ENCODE measurements at places on chromosomes 5 and 9.
A peak's percentile ranks its signal among the peaks of the same experiment; 100 is the strongest.

DNA sequence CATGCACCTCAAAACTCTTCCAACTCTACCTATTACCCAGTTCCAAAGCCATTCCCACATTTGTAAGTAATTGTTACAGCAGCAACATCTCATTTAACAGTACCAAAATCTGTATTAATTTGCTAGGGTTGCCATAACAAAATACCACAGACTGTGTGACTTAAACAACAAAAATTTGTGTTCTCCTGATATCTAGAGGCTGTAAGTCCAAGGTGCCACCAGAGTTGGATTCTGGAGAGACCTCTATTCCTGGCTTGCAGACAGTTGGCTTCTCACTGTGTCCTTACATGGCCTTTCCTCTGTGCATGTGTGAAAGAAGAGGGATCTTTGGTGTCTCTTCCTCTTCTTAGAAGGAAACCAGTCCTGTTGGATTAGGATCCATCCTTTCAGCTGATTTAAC lies 203.8 kb upstream of the PIK3R1 start:
- DNase-seq: no peak

GRCh38 chr9:110846215-110846614 lies 177.6 kb downstream of the MUSK start:
- no peak for DNase-seq

DNA sequence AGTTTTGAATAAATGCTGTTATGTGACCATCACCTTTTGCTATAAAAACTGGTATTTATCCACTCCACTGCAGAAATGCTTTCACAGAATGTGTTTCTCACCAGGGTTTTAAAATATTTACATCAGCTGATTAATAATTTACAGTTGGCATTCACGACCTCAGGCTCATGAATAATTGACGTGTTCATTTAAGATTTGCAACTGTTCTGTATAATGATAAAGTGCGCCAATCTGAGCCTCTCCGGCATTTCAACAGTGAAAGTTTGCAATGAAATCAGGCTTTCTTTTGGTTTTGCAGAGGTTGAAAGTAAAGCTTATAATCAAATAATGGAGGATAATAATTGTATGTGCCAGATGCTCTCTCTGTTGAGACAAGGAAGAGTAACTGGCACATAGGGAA lies 434.9 kb downstream of the ICE1 start:
- no peak for DNase-seq

- no peak for DNase-seq
These were observed 914.3 kb upstream of the C9orf72 start for GRCh38 chr9:28487561-28487960.

DNA sequence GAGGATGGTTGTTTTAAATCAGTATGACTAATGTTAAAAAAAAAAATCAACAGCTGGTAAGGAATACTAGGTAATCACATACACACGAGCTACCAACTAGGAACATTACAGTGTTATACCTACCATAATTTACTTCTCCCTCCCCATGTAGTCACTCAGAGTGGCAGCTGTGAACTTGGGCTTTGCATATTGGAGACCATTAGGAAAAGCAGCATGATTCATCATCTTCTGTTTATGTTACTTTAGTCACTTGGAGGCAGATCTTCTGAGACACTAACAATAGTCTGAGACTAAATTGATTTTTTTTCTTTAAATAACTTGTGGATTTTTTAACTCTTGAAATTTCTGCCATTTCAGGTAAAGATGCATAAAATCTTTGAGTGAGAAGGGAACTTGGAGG lies 141.5 kb upstream of the NR4A3 start:
- no peak for DNase-seq

DNA sequence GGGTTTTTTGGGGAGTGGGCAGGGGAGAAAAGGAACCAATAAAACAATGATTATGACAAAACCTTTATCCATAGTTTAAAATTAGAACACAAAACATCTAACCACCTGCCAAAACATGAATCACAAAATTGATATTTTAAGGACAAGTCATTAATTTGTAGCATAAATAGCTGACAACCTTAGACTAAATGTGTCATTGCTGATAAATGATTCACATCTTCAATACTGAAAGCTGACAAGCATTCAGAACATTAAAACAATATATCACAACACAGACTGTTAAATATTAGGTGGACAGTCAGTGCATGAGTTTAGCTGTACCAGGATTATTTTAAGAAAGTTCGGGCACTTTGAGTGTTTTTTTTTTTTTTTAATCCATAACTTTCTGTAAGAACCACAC lies 71.5 kb downstream of the NR3C1 start:
- DNase-seq: no peak

- DNase-seq: no peak
These were observed 126.8 kb downstream of the EHMT1 start for GRCh38 chr9:137745541-137745991.

DNA sequence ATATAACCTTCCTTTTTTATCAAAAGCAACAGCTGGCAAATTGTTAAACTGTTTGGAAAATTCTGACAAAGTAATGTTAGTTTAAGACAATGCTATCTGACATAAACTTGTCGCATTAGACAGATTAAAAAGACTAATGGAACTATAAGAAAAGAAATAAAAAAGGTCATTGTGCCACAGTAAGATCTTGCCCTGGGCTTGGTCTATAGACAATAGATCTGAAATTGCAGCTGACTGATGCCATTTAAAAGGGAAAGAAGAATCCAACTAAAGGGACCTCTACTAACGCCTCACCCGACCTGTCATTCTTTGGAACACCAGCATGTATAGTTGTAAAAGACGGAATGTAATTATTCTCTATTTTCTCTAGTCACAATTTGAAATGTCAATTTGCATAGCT lies 644.4 kb upstream of the GRAMD2B start:
- no peak for DNase-seq

GRCh38 chr9:129619787-129620668 lies 873 bp downstream of the C9orf50 start:
- DNase-seq: no peak

- DNase-seq: no peak
These were observed 137.5 kb downstream of the CPLANE1 start for GRCh38 chr5:37111426-37112382.

- DNase-seq: peak; percentile 28
These were observed 33.6 kb downstream of the PRRT1B start for GRCh38 chr9:131578731-131579504.

DNA sequence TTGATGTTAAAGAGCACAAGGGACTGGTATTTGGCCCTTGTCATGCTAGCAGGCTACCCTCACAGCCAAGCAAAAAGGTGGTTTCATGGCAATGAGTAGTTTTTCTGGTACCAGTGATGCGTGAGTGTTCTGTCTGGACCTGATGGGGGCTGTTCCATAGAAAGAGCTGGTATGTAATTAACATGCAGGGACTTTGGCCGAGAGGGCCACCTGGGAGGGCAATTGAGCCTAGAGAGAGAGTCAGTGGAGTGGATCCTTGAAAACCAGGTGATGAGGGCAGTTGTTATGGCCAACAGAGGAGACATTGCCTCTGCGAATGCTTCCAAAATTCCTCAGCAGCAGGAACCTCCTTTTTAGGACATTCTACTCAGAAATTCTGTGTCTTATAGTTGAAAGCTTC lies 383.3 kb downstream of the PSAT1 start:
- DNase-seq: no peak

- DNase-seq: no peak
These were observed 154.5 kb downstream of the NR3C1 start for GRCh38 chr5:143248822-143249579.

- DNase-seq: no peak
These were observed 449.3 kb upstream of the KLF4 start for GRCh38 chr9:107938801-107939386.

GRCh38 chr9:98807070-98807813 lies at the start of gene GALNT12:
Gene GALNT12 (plus strand): TSS chr9:98807670. CDS start chr9:98807699, 29 bp downstream.
- DNase-seq: no peak

GRCh38 chr9:114688909-114689610 lies 7.1 kb upstream of the TEX48 start:
- DNase-seq: no peak

GRCh38 chr9:12065686-12066085 lies 627.5 kb upstream of the TYRP1 start:
- no peak for DNase-seq

DNA sequence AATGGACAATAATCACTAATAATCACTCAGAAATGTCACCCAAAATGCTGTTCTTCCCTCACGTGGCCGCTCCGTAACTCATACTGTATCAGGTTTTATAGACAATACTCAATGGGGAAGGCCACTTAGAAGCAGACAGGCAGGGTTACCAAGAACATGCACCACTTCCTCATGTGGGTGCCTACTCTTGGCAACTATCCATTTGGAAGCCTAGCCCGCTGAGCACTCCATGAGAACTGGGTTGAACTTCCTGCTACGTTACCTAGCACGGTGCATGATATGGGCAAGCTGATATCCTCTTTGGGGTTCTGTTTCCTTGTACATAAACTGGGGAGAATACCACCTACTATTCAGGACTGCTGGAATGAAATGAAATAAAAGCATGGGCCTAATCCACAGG lies 14.3 kb downstream of the DAP start:
- DNase-seq: no peak

GRCh38 chr9:82923912-82924605 lies 138.9 kb downstream of the RASEF start:
- no peak for DNase-seq

DNA sequence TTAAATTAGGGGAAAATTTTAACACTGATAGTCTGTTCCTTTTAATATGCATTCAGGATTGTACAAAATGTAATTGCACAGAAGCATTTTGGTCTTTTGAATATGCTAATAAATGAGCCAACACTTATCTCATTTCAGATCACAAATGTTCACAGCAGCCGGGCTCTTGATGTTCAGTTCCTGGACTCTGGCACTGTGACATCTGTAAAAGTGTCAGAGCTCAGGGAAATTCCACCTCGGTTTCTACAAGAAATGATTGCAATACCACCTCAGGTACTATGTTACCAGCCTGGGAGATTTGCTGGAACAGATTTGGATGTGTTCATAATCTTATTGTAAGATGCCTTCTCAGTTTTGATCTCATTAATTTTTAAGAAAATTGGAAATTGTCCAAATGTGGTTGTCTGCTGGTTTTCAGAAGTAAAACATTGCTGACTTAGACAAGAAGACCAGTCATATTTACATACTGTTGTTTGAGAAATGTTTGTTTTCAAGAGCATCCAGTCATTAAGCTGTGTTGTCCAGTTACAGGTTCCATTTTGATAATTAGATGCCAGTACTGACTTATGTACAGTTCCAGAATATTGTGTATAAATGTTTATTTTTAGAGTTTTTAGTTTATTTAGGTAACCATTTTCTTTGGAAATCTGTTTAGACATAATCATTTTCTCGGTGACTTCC lies 23.0 kb upstream of the TMOD1 start:
- no peak for DNase-seq

DNA sequence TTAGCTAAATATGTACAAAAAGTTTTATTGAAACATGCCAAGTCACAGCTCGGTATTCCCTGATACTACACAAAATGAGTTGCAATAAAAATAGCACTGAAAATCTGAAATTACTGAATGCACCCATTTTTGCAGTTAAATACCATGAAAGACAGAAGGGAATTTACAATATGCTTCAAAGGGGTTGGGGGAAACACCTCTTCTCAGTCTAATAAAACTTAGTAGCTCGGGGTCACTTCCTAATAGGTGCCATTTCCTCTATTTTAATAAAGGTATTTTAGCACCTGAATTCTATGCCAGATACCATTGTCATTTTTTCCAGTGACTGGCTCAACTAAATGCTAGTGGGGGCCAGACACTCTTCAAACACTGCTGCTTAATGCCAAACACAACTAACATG lies 204.1 kb upstream of the MEF2C start:
- DNase-seq: no peak

GRCh38 chr5:33008751-33009418 lies 297.8 kb downstream of the NPR3 start:
- DNase-seq: no peak

GRCh38 chr5:91137647-91138046 lies 245.5 kb downstream of the ARRDC3 start:
- no peak for DNase-seq

Data from stimulated activated CD8-positive, alpha-beta memory T cell treated with anti-CD3 and anti-CD28 coated beads, Interleukin-7, amount 100 ng/mL, for 48 hours (primary cell).